ENCODE measurements at places on chromosomes 5 and 9.

GRCh38 chr9:86591472-86591871, 237.3 kb upstream of the TUT7 start:
- DNase-seq: no peak

DNA sequence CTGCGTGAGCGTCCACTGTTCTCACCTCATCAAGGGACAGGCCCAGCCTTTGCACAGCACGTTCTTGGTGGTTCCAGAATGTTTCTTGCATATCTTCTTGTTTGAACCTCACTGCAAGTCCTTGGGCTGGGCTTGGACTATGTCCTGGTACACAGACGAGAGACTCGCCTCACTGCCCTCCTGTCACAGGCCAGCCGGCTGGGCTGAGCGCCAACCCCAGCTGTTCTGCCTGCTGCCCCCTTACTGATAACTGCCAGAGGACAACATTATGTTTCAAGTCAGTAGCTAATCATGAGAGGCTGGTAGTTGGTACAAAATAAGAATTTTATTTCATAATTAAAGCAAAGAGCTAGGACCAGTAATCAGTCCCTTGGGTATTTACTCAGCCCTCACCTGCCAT, 52.8 kb upstream of the LRRTM2 start:
- DNase-seq: no peak

- DNase-seq: no peak
Observed at GRCh38 chr5:89147031-89147430, 264.0 kb upstream of the MEF2C start.

GRCh38 chr5:130488252-130488651, 584.0 kb downstream of the CHSY3 start:
- DNase-seq: no peak

GRCh38 chr5:136014049-136015002, 14.5 kb upstream of the TGFBI start:
- DNase-seq: no peak

- DNase-seq: no peak
Observed at GRCh38 chr5:55634866-55635265, 77.3 kb downstream of the SLC38A9 start.

GRCh38 chr5:170216257-170216864, 16.4 kb upstream of the C5orf58 start:
- DNase-seq: no peak

DNA sequence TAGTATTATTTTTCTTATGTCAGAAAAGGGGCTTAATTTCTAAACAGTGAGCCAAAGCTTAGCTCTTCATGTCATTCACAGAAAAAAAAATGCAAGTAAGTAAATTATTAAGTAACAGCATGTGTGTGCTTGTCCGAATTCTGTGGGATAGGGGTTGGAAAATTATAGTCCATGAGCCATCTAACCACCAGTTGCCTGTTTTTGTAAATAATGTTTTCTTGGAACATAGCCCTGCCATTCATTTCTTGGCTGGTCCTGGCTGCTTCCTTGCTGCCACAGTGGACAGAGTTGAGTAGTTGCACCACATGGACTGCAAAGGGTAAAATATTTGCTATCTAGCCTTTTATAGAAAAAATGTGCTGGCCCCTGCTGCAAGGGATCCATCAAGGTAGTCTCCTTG, 513.7 kb upstream of the WWC1 start:
- DNase-seq: no peak

DNA sequence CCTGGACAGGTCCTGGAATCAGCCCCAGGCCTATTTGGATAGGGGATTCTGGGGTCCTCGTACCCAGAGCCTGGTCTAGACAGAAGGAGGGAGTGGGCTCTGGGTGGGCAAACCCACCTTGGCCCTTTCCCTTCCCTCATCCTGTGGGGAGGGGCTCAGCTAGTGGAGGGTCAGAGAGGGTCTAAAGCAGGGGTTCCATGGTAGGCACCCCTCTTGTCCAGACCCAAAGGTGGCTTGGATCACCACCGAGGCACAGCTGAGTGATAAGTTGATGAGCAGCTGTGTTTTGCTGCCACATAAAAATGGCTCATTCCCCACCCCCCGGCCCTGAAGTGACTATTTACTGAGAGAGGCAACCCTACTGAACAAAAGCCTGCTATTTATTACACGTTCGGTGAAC, 53.8 kb upstream of the KCNMB1 start:
- no peak for DNase-seq

DNA sequence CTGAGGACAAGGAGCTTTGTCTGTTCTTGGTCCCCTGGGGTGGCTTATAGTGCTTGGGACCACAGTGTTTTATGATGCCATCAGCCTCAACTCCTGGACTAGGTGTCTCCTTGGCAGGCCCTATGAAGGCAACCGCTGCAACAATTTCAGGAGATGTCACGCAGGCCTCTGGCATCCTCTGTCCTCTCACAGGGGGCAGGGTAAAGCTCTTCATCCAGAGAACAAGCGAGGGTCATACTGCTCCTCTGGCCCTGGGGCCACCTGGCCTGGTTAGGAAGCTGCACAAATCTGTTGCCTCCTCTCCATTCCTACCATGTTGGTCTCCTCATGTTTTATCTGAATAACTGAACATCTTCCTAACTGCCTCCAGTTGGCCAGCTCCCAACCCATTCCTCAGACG, 148.9 kb upstream of the SPEF2 start:
- no peak for DNase-seq

GRCh38 chr5:110916381-110917049, 155.0 kb upstream of the TSLP start:
- no peak for DNase-seq

DNA sequence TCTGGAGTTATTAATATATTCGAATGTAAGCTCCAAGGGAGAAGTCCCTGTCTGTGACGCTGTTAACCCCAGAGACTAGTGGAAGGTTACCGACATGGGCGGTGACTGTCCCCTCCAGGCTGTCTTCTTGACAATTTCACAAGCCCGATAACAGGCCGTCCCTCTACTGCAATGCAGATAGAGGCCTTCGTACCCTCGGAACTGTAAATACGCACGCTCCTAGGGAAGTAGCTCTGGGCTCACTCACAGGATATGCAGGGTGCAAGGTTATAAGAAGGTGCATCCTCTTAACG, 680 bp upstream of the RFK start:
- peak; percentile 24 for DNase-seq

GRCh38 chr9:112193572-112194288, 18.6 kb upstream of the SUSD1 start:
- no peak for DNase-seq

- no peak for DNase-seq
Observed at GRCh38 chr5:107320846-107321245, 349.9 kb downstream of the EFNA5 start.

DNA sequence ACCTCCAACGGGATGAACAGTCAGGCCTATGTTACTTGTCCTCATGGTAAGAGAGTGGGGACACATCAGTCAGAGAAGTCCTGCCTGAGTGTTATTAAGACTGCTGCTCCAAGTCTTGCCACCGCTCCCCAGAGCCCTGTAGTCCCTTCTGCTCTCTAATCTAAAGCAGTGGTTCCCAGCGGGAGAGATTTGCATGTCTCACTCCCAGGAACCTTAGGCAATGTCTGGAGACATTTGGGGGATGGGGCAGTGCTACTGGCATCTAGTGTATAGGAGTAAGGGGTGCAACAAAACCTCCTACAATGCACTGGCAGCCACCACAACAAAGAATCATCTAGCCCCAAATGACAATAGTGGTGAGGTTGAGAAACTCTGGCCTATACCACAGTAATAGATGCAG, 2.6 kb upstream of the SVEP1 start:
- DNase-seq: no peak

DNA sequence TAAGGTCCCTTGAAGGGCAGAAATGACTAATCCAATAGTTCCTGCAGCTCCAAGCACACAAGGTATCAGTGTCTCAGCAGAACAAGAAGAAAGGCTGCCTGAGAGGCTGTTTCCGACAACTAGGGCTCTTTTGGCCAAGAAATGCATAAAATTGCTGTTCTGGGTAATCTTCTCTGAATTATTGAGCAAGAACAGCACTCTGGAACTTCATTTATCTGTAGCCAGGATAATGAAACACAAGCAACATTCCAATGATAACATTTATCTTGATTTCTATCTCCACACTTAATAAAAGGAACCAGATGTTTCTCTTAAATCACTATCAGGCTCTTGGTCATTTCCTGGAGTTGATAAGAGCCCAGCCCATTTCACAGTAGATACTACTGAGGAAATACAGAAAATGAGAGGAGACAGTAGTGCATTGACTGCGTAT, 17.0 kb upstream of the AUH start:
- no peak for DNase-seq

GRCh38 chr5:159002171-159002570, 97.5 kb downstream of the EBF1 start:
- no peak for DNase-seq

- DNase-seq: no peak
Observed at GRCh38 chr9:5178126-5178805, 7.2 kb downstream of the INSL6 start.

GRCh38 chr9:134195558-134195957, 31.2 kb upstream of the RNU6ATAC start:
- no peak for DNase-seq

DNA sequence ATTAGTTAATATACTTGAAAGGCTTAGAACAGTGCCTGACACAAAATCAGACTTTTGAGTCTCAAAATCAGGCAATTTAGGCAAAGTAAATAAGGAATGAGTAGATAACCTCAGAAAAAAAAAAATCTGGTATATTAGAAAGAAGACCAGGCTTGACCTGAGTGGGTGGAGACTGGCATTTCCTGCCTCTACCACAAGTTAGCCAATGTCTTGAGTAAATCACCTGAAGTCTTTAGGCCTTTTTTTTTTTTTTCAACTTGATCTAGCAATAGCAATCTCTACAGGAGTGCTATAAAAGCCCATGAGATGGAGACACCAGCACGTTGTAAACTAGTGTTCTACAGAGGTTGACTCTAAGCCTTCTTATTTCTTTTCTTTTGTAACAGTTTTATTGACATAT, 104.2 kb upstream of the RASEF start:
- no peak for DNase-seq

GRCh38 chr5:55997742-55998351, 3.1 kb upstream of the IL6ST start:
- no peak for DNase-seq

- no peak for DNase-seq
Observed at GRCh38 chr5:82772281-82772680, 304.9 kb downstream of the TMEM167A start.

DNA sequence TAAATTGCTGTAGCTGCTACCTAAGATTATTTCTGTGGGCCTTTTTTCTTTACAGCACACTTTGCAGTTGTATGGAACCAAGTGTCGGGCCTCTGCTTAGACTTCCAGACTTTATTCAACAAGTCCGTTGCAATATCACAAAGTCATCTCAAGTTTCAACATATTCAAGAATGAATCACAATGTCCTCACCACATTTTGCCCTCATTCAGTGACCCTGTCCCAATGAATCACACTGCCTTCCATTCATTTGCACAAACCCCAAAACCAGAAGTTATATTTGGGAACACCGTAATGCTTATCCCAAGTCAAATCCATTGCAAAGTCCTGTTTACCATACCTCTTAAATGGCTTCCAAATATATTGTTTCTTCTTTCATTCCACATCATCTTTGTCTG, 439.6 kb downstream of the CSNK1G3 start:
- no peak for DNase-seq
